A172 (cell line): ENCODE measurements at places on chromosomes 2 and 18. TPM values are rescaled to one million over a fixed set of nuclear protein-coding genes. Genes with fewer than 3 reads are reported as not detected.

ARL6IP6 gene
- 43.2 and 53.3 TPM in 2 replicates for total RNA-seq

C2orf78 gene
- total RNA-seq, result not detected in 2 replicates

DNAJC5G gene
- total RNA-seq, result not detected in 2 replicates

DNA sequence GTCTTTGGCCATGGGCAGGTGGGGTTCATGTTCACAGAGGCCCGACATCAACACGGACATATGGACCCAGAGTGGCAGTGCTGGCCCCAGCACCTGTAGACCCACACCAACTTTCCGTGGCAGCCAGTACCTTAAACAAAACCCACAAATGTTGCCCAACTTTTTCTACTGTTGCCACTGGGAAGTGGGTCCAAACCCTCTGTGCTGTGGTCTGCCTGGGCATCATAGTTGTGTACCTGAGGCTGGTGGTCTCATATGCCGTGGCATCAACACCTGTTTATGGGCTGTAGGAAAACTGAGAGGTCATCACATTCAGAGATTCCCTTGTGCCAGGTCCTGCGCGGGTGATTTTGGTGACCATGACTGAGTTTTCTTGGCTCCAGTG lies 79.9 kb downstream of the SH3RF3 start:
- no peak for DNase-seq

GRCh38 chr2:238744951-238745350 lies 102.9 kb upstream of the TWIST2 start:
- no peak for DNase-seq

DNA sequence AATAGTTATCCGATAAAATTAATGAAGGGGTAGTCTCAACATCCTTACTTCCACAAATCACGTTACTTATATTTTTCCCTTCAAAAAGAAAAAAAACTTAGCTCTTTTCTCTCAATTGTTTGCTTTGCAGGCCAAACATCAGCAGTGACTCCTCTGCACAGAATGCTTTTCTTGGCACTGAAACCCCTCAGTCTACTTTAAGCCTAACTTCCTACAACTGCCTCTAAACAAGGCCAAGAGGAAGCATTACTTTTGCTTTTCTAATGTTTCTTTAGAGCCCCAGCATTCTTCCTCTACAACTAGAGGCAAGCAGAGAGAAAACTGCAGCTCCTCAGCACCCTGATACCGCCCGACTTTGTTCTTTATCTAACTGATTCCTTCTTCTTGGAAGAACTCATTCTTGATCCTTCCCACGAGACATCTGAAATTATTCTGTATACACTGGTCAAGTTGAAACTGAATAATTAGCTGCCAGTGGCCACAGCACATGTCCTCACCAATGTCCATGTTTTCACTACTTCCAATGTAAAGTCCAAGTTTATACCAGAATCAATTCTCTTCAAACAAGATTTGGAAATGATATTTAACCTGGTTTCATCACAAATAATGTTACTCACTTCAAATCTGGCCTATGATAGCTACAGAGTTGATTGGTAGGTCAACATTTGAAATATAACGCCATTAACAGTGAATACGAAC lies 55.3 kb downstream of the DTNB start:
- peak; percentile 55 for DNase-seq

DNA sequence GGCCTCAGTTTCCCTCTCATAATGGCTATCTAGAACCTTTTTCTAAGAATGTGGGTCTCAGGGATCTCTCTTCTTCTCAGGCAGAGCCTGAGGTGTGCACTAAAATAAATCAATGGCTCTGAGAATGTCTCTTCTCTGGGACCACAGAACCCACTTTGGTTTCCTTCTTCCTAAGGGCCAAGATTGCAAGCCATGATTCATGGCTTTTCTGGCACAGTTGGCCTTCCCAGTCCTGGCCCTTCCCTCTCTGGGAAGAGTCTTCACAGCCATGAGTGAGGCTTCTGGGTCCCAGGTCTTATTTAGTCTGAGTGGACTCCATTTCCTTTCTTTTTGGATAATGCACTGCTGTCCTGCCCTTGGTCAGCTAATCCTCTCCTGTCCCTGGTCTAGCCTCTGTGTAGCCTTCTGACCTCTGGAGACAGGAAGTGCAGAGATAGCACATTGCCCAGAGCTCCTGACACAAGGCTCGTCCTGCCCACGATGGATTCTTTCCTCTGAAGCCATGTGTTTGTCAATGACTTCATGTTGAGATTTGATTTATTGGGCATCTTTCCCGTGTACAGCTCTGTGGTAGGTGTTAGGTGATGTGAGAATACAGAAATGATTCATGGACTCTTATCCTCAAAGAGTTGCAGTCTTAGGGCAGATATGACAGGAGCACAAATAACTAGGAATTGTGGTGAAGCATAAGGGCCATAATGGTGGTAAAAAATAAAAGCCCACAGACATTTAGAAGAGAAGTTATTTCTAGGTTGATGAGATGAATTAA lies 245.0 kb downstream of the CLIP4 start:
- DNase-seq, result no peak

DNA sequence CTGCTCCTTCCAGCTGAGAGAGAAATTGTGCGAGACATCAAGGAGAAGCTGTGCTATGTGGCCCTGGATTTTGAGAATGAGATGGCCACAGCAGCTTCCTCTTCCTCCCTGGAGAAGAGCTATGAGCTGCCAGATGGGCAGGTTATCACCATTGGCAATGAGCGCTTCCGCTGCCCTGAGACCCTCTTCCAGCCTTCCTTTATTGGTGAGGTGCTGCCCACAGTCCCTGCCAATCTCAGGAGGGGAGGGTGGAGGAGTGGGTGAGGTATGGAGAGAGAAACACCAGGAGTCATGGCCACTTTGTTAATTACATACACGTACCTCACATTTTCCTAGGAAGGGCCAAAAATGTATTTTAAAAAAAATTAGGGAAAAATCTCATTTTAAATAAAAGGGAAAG lies 12.0 kb upstream of the DGUOK start:
- no peak for DNase-seq

GRCh38 chr18:43563780-43564179 lies 286.5 kb upstream of the SYT4 start:
- peak; percentile 28 for DNase-seq

DNA sequence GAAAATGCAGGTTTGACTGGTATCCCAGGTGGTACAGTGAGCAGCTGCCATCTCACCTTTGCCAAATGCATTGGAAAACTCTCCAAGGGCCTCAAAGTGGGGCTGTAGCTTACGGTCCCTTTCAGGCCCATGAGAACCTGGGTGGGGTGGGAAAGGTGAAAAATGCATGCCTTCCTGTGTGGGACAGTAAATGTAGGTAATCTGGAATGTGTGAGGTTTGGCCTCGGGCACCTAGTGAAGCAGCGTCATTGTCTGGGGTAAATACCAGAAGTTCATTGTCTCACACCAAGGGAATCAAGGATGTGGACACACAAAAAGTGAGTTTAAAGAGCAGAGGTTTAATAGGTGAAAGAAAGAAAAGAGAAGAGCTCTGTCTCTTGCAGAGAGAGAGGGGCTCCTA lies 36.6 kb downstream of the TIMM21 start:
- no peak for DNase-seq

- DNase-seq, result peak; percentile 1
Observed at GRCh38 chr18:60235164-60235563, 137.4 kb downstream of the MC4R start.

DNA sequence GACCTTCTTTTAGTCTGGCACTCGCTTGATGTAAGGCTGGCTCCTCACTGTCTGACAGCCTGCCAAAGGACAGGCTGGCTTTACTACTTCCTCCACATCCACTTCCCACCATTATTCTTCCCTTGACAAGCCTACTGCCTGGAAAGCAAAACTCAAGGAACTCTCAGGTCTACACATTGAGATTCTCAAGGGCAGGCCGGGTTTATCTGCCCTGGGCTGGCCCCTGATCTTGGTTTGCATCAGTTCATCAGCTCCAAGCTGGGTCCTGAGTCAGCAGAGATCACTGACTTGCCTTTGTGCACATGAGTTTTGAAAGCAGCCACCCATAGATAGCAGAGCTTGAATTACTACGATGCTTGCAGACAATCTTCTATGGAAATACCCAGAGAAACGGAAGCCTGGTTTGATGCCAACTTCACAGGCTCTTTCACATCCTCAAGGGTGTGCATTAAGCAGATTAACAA lies 53.9 kb downstream of the KCTD18 start:
- DNase-seq, result peak; percentile 58

- DNase-seq, result no peak
Observed at GRCh38 chr2:234339011-234339410, 157.9 kb downstream of the ARL4C start.

DNA sequence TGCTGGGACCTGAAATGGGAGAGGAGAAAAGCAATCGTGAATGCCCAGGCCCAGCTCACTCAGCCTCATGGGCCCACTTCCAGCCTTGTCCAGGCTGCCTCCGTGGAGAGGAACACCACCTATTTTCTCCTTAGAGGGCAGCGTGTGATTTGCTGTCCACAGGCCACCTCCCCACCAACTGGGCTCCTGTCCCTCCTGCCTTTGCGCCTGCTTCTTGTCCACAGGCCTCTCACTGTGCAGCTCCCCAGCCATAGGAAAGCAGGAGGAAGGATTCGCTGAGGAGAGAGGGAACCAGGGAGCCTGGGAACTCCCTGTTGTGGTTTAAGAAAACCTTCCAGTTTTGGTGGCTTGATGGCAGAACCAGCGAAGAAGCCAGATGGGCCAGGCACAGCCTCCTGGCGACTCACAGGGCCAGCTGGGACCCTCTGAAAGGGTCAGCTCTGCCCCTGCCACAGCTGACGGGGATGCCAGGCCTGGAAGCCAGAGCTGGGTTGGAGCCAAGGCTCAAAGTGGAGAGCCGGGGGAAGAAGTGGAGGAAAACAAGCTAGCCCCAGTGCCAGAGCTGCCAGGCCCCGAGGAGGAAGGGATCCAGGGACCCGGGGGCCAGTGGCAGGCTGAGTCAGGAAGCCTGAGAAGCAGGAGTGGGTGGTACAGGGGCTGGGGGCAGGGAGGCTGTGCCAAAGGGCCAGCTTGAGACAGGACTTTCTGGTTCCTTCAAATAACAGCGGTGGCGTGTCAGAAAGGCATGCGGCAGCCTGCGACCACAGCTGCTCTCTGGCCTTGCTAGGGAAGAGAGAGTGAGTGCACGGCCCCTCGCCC lies 9.9 kb downstream of the TMBIM1 start:
- no peak for DNase-seq

GRCh38 chr2:235765181-235765820 lies 271.5 kb downstream of the AGAP1 start:
- DNase-seq, result peak; percentile 77
